ENCODE measurements at places on chromosomes 3 and 15.

DNA sequence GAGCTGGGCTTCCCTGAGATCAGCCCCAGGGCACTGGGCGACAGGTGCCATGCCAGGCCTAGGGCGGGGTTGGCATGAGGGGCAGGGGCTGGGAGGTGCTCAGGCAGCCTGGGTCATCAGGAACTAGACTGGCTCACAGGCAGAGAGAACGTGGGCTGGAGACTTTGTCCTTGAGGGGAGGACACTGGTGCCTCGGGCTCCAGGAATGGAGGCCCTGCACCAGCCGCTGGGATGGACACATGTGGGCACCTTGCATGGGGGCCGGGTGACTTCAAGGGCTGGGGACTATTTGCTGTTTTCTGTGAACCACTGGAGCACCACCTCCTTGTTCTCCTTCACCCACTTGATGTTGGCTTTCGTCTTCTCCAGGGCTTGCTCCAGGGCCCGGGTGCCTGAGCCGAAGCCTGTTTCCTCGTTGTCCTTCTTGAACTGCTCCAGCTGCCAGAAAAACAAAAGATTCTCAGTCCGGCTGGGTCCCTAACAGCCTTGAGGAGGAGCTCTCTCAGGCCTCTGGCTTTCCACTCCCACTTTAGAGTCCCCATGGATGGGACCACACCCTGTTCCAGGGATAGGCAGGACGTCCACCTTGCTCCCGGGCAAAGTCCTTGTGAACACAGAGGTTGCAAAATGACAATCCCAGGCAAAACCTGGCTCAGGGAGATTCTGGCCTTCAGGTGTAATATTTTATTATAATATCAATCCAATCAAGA lies 9.1 kb downstream of the MESP2 start:
- no peak for DNase-seq

- no peak for DNase-seq
Measured at GRCh38 chr3:195717852-195718476, 2.8 kb upstream of the MUC20 start.

DNA sequence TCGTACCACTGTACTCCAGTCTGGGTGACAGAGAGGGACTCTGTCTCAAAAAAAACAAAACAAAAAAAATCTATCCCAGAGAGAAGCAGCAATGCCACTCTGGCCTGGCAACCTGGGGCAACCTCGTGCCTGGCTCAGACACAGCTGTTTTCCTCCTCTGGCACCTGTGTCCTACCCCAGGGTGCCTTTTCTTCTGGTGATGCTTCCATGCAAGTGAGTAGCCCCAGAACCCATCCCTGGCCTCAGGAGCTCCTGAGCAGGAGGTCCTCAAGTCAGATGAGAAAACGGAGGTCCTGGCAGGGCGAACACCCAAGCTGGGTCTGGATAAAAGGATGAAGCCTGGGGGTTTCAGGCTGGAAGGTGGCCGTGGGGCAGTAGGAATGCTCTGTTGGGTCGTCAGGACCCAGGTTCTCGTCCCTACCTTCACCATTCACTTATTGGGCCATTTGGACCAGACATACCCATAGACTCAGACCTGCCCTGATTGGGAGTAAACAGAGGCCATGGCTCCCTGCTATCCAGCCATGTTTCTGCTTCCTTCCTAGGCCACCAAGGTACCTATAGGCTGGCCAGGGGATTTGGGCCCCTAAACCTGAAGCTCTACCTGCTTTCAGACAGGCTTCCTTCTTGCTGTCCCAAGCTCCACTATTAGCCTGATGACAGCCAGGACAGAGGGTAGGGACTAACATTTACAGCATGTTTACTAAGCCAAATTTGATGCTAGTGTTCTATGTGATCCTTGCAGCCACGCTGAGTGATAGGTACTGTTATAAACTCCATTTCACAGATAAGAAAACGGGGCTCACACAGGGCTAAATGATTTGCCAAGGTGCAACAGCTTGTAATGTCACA lies 102.2 kb downstream of the DAPK2 start:
- DNase-seq: no peak

DNA sequence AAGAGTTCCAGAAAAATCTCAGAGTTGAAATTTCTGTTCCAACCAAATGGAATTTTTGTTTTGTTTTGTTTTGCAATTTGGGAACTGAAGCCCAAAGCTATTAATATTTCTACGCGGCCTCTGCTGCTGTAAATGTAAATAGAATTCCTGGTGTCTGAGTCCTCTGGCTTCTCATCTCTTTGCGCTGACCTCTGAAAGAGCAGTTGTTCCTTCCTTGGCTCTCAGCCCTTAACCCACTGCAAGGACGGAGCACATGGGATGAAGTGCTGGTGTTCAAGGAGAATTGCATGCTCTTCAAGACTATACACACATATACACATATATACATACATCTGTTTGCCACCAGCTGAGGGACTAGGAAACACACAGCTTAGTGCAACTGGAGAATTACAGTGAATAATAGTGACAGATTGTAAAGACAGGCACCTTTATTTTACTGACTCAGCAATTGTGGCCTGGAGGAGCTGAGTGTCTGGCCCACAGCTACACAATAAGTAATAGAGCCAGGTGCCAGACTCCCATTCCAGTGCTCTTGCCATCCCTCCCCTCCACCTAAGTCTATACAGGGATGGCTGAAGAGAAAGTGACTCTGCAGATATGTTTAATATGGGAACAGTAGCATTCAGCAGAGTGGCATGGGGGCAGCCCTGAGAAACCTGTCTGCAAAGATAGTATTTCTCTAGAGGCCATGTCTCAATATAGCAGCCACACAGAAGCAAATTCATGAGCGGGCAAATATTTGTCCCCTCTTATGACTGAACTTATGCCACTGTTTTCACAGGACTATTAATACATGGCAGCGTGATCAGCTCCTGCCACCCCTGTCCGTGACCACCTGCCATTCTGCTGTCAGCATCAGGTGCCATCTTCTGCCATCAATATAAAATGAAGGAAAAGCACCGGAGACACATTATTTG lies 42.3 kb downstream of the NEK10 start:
- no peak for DNase-seq

DNA sequence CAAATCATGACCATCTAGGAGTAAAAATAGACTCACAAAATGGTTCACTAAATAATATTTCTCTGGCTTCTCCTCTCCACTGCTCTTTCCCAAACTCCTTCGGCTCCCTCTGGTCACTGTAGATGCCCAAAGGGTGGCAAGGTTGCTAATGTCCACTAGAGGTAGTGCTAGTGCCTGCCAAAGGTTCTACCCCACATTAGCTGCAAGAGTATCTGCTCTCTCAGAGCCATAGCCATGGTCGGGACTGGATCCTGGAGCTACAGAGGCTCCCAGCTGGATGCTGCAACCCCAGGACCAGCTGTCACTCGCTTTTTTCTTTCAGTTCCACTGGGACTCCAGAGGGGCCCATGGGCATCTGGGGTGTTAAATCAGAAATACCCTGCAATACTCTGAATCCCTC lies 8.5 kb downstream of the HTR3D start:
- DNase-seq: no peak

GRCh38 chr3:13623101-13623654 lies 74.3 kb downstream of the FBLN2 start:
- DNase-seq: no peak

DNA sequence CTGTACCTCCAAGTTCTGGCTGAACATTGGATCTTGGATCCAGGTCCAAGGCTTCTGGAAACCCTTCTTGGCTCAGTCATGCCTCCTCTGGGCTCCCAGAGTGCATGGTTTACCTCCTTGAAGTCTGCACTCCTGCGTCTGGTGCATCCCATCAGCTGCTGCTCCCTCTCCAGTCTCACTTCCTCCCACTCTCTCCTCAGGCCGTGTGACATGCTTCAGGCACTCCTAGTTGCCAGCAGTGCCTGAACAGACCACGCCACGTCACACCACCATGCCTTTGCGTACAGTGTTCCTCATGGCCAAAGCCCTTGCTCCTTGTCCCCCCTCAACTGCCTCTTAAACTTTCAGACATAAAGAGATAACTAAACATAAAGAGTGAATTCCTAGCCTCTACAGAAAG lies 5.7 kb downstream of the GPR27 start:
- no peak for DNase-seq

DNA sequence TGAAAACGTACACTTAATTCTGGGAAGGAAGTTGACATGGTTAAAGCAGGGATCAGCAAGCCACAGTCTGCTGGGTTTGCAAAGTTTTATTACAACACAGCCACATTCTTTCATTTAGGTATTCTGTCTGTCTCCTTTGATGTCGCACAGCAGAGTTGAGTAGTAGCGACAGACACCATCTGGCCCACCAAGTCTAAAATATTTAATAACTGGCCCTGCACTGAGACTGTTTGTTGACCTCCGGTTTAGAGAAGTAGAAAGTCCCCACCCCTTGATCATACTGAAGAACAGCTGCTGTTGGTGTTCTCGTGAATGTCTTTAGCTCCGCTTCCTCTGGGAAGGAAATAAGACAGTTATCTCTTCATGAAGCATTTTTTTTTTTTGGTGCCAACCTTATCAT lies 66.2 kb downstream of the MCTP2 start:
- DNase-seq: no peak

DNA sequence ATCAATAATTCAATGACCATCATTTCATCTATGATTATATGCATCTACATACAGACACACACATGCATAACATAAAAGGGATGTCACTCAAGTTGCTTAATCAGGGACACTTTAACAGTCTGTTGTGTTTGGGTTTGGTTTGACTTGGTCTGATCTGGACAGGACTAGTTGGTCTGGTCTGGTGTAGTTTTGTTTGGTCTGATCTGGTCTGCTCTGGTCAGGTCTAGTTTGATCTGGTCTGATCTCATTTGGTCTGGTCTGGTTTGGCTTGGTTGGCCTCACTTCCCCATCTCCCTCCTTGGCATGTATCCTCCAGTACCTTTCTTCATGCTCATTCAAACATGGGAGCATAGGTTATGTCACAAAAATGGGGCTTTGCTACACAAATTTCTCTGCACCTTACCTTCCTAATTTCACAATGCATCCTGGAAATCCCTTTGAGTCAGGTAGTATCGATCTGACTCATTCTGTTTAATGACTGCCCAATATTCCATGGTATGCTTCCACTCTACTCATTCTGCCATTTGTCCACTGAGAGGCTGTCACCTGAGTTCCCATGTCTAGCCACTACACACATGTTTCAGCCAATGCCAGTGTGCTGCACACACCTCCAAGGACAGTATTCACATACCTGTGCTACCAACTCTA lies 73.0 kb upstream of the TPM1 start:
- DNase-seq: no peak

GRCh38 chr3:142990721-142991120 lies 10.6 kb upstream of the U2SURP start:
- DNase-seq: no peak

DNA sequence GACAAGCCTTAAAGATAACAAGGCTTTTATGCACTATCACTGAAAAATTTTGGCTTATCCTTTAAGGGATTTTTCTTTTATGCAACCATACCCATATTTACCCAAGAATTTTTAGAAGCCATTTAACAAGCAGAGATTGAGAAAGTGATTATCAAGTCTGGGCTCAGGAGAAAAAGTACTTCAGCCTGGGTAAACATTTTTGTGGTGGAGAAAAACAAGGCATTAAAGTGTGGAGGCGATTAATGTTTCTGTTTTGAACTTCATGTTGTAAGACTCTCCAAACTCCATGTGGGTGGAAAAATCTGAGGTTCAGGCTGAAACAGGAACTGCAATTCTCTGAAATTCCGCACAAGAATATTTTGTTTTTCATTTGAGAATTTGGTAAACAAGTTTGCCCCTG lies 260.4 kb upstream of the KCNMB2 start:
- no peak for DNase-seq

DNA sequence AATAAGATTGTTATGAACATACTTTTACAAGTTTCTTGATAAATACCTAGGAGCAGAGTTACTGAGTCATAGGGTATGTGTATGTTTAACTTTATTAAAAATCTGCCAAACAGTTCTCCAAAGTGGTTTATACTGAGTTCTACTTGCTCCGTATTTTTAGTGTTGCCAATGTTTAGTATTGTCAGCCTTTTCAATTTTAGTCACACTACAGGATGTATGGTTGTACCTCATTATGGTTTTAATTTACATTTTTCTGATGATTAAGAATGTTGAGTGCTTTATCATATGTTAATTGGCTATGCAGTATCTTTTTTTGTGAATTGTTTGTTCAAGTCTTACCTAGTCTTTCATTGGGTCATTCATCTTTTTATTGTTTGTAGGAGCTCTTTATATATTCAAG lies 4.3 kb downstream of the TMOD3 start:
- DNase-seq: no peak

GRCh38 chr15:31472636-31473384 lies 146.2 kb downstream of the KLF13 start:
- DNase-seq: peak; percentile 39

- no peak for DNase-seq
Measured at GRCh38 chr15:85452436-85452835, 72.0 kb downstream of the AKAP13 start.

DNA sequence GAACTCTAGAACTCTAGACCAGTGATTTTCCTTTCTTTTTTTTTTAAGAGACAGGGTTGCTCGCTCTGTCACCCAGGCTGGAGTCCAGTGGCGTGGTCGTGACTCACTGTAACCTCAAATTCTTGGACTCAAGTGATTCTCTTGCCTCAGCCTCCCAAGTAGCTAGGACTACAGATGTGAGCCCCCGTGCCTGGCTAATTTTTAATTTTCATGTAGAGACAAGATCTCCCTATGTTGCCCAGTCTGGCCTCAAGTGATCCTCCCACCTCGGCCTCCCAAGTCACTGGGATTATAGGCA lies 359.6 kb downstream of the SHQ1 start:
- no peak for DNase-seq

- no peak for DNase-seq
Measured at GRCh38 chr15:68469162-68470048, 37.4 kb upstream of the ITGA11 start.

DNA sequence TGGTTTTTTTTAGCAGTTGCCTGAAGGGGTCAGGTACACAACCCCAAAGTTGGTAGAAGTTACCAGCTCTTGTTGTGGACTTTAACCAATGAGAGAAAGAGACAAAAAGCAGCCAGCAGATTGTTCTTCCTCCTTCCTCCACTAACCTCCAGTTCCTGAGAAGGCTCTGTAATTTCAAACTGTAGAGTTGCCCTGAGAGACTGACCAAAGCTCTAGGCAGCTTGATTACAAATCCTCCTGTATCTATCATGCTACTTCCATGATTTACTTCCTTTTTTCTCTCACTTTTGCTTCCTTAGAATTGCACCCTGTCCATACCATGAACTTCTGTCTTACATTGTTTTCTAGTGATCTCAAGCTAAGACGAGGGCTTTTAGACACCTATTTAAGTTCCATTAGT lies 29.2 kb downstream of the NSUN3 start:
- no peak for DNase-seq

GRCh38 chr3:141253326-141253725 lies 21.7 kb downstream of the PXYLP1 start:
- no peak for DNase-seq

GRCh38 chr3:156834435-156834834 lies 8.3 kb downstream of the LEKR1 start:
- no peak for DNase-seq

DNA sequence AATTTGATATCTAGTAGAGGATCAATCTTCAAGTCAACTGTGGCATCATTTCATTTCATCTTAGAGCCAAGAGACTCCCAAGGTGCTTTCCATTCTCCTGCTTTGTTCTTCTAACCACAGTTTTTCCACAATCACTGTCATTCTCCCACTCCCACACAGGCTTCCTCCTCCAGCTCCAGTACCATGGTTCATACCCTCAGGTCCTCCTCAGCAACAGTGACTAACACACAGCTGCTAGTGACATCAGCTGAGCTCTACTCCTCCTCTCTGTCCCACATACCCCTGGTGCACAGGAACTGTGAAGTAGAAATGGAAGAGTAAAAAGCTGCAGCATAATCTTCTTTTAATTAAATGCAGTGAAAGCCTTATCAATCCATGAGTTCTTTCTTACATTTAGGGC lies 200.2 kb upstream of the DPH6 start:
- DNase-seq: no peak
